ENCODE measurements at places on chromosomes 16 and 17.

GRCh38 chr17:81612172-81612970, 24.5 kb downstream of the NPLOC4 start:
- DNase-seq = no peak

- no peak for DNase-seq
Measured at GRCh38 chr17:62611728-62612127, 15.7 kb upstream of the MRC2 start.

GRCh38 chr17:1474402-1475189, 17.9 kb downstream of the MYO1C start:
- no peak for DNase-seq

DNA sequence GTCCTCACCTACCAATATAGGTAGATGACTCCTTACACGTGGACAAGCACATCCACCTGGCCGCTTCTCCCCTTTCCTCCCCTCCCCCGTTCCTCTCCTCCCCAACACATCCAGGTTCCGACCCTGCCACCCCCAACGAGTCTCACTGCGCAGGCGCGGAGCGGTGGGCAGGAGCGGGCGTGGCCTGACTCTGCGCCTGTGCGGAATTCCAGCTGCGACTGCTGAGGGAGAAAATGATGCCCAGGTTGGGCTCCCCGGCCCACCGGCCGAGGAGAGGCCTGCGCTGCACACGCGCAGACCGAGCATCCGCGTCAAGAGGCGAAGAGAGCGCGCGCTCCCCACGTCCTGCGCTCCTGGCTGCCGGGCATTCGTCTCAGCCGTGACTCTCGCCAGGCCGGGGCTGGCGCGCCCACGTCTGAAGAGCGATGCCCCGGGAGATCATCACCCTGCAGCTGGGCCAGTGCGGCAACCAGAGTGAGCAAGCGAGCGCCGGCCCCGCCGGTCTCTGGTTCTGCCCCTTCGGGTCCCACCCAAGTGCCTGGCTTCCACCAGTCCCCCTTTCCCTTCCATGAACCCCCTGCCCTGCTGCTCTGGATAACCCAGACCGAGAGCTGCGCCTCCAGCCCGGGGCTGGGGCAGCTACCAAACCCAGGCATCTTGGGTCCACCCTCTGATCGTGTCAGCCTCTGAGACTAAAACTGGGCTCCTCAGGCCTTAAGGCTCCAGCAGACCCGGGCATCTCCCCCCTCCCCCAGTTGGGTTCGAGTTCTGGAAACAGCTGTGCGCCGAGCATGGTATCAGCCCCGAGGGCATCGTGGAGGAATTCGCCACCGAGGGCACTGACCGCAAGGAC, at the start of gene TUBG2:
Gene TUBG2 (plus strand): TSS at position 206 of the 853 bp plus-strand sequence. CDS start 220 bp downstream, at position 426.
- peak; percentile 92 for DNase-seq

GRCh38 chr16:10466861-10467260, 81.0 kb downstream of the ATF7IP2 start:
- DNase-seq = no peak

DNA sequence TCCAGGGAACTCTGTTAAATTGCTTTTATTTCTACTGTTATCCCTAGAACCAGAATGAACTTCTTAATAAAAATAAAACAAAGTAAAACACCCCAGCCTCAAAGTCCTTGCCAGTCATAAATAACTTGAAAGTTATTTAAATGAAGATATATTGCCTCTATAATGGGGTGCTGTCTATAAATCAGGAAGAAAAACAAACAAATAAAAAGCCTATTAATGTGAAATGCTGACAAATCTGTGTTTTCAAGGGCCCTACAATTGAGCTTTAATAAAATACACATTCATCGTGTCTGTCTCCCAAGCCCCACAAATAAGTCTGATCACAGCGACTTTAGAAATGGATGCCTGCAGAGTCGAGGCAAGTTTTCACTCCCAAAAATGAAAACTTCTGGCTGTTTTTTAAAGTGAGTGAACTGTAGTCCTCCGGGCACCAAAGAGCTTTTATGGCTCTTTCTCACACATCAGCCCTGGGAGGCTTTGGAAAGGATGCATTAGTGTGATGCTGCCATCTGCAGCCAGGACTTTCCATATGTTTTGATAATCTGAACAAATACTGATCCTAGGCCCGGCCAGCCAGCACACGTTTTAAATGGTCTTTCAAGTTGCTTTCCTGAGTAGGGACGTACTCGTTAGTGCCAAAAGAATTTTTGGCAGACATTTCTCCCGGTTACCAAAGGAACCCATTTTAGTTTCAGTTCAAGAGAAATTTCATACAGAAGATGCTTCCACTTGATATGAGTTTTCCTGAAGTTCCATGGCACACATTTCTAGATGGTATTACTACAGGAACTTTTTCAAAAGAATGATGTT, 16.3 kb downstream of the NACA2 start:
- DNase-seq = peak; percentile 41

DNA sequence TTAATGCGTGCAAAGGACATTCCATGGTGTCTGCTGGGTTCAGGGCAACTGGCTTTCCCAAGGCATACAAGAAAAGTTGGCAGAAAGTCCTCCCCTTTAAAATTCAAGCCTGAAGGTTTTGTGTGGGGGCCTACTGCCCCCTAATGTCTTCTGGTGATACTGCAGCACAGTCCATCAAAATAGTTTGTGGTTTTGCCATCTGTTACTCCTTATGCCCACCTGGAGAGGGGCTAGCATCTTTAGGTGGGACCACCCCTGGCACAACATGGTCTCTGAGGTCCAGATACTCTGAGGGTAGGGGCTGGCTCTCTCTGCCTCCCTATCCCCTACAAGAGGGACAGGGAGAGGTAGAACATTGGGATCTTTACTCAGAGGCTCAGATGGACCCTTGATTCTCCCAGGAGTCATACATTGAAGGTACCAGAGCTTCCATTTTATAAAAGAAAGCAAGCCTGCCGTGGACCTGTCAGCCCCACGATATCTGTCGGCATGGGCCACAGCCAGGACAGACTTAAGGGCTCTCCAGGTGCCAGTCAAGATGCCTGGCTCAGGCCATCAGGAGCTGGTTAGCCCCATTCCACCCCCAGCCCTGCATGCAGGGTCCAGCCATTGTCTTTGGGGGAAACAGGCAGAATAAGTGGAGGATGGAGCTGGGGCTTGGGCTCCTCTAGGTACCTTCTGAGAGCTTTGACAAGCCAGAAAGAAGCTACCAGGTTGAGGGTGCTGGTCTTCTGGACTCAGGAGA, 6.3 kb downstream of the ESRP2 start:
- DNase-seq = peak; percentile 76

DNA sequence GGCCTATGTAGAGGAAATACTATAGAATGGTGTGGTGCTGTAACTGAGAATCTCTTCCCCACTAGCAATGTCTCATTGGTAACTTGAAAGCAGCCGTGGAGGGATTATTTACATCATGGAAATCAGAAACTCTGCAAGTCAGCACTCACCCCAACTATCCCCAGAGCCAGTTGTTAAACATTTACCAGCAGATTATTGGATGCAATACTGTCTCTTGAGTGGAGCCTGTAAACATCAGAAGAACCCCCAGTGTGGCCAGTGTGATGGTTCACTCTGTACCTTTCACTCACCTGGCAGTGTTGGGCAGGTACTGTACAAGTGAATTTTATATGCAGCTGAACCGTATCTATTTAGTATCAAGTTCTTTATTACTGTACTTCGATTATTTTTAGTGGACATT, 299.8 kb upstream of the SALL1 start:
- DNase-seq = no peak

GRCh38 chr16:55559933-55560516, 6.5 kb upstream of the CAPNS2 start:
- DNase-seq = no peak

GRCh38 chr16:13660807-13661206, 259.1 kb upstream of the ERCC4 start:
- DNase-seq = no peak

- peak; percentile 54 for DNase-seq
Measured at GRCh38 chr16:15899538-15900100, 11.2 kb upstream of the CEP20 start.

DNA sequence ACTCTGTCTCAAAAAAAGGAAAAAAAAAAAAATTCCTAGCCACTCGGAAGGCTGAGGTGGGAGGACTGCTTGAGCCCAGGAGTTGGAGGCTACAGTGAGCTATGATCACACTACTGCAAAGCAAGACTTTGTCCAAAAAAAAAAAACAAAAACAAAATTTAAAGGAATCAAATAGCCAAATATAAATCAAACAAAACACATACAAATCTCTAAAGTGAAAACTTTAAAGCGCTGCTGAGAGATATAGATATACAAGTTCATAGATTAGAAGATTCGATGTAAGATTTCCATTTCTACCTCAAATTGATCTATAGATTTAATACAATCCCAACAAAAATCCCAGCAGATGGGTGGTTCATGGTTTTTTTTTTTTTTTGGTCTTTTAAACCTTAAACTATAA, 83.6 kb downstream of the TTC19 start:
- DNase-seq = no peak

DNA sequence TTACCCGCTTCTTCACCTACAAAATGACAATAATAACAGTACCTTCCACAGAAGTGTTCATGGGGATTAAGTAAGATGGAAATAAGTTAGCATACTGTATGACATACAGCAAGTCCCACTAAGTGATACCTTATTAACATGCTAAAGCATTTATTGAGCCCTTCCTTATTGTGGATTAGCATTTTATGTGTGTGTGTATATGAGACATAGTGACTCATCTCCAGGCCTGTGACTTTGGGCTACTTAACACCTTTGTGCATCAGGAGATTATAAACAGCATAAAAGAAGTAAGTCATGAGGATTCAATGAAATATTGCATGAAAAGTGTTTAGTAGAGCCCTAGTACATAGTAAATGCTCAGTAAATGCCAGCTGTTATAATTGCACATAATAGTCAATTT, 52.9 kb downstream of the CA10 start:
- DNase-seq = no peak

- DNase-seq = peak; percentile 8
Measured at GRCh38 chr17:34503528-34504195, 75.7 kb upstream of the TMEM132E start.

DNA sequence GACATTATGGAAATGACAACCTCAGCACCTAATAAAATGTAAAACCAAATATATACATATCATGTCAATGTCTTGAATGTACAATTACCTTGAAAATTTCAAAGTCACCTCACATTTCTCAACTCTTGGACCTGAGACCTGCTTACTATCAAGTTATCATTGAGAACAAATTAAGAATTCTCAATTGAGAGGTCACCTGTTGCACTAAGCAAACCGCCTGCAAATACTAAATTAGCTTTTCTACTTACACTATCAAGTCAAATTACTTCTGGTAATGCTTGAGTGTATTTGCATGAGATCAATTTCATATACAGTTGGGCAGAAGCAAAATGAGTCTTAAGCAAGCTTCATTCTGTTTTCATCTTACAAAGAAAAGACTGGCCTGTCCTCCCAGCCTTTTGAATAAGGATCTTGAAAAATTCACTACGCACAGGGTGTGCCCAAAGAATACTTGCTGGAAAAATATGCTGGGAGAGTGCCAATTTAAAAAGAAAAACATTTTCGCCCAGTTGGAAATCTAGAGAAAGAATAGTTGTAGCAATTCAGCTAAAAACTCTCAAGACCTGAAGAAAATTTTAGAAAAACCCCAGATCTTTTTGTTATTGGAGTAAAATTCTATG, 35.7 kb downstream of the KANSL1 start:
- DNase-seq = peak; percentile 63

DNA sequence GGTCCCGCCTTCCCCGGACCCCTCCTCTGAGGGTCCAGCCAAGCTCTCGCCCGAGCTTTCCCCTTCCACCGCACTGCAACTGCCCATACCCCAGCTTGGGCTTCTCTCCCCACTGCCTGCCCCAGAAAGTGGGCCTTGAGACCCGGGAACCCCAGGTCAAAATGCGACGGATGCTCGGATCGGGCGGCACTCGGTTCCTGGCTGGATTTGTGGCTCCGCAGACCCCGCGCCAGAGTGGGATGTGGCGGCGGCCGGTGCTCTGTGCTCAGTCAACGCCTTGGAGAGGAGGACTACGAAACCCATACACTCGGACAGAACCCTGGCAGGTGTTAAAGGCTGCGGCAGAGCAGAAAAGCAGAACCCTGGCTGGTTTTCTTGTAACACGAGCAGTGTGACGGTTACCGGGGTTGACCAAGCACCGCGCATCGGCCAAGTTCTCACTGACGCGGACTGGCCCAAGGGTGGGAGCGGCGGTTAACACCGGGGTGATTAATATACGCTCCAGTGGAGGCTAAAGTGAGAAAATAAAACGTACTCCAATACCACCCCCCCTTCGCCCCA, 885 bp upstream of the SLFN13 start:
- no peak for DNase-seq

DNA sequence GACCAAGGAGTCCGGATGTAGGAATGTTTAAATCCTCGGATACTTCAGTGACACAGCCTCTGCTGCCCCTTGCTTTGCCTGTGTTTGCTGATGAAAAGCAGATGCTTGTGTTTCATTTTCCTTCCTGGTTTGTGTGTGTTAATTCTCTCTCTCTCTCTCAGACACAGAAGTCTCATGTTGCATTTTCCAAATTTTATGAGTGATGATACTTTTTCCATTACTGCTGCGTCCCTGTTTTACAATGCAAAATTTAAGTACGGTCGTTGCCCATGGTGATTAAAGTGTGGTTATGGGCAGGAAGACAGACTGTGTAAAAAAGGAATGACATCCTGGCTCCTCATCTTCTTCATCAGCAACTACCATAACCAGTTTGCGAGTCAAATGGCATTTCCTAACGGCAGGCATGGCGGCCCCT, 5.7 kb downstream of the RMI2 start:
- DNase-seq = peak; percentile 59

DNA sequence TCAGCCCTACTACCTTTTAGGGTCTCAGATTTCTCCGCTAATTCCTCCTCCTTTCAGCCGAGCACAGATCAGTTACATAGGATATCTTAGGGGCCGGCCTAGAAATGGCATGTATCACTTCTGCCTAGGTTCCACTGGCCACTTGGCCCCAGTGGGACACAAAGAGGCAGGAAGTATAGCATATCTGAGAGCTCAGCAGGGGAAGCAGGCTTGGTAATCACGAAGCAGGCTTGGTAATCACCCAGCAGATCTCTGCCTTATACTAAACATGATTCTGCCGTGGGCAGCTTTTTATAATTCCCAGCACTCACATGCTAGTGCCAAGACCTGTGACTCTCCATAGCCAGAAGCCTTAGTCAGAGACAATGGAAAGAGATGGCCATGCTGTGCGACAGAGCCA, 59.6 kb upstream of the CACNG5 start:
- no peak for DNase-seq

DNA sequence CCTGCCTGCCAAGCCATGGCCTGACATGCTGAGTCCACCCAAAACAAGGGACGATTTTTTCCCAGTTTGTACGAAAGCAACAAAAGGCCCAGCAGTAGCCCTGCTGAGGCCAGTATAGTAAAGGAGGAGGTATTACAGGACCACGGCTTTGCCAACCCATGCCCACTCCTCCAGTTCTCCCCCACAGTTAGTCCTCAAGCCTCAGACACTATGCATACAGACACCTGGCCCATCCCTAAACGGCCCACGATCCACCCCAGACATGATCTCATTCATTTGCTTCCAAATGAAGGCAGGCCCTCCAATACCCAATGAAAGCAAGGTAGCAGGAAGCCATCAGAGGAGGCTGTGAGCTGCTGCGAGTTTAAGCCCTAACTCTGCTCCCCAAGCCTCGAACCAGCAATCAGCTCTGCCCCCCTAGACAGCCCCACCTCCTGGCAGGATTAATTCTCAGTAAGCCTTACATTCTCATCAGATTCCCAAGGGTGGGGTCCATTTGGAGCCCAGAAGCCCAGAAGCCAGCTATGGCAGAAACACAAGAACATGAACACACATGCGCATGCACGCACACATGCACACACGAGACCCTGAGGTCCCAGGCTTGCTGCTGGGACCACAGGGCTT, 4.9 kb downstream of the HDAC5 start:
- no peak for DNase-seq
